Effector memory CD4-positive, alpha-beta T cell (primary cell): ENCODE measurements at places on chromosomes 5 and 9.

- no peak for DNase-seq
Observed at GRCh38 chr5:119397518-119398380, 41.9 kb downstream of the TNFAIP8 start.

DNA sequence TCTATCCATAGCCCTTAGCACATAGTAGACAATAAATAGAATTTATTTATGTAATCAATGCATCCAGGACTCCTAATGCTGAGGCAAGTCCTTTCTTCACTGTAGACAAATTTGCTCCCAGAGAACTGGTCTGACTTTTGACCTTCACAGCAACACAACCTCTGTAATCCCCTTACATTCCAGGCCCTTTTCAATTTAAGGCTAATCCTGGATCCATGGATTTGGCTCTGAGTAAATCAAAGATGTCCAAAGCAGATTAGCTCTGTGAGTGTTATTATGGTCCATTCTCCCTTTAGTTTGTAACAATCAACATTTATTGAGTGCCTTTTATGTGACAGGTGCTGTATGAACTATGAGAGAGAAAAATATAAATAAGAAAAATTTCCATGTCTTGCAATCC is 27.4 kb upstream of the TMC1 start:
- no peak for DNase-seq

GRCh38 chr5:51657340-51658240 is 274.3 kb downstream of the ISL1 start:
- DNase-seq, result no peak

GRCh38 chr5:103260951-103261350 is 2.4 kb downstream of the MACIR start:
- no peak for DNase-seq

GRCh38 chr9:38038307-38039089 is 30.5 kb downstream of the SHB start:
- DNase-seq, result no peak
